Stimulated activated CD4-positive, alpha-beta T cell treated with anti-CD3 and anti-CD28 coated beads, Interleukin-15, amount 100 ng/mL, for 48 hours (primary cell): ENCODE measurements at places on chromosomes 3 and 15.

GRCh38 chr3:86969500-86970189 is 21.3 kb downstream of the VGLL3 start:
- DNase-seq: no peak

DNA sequence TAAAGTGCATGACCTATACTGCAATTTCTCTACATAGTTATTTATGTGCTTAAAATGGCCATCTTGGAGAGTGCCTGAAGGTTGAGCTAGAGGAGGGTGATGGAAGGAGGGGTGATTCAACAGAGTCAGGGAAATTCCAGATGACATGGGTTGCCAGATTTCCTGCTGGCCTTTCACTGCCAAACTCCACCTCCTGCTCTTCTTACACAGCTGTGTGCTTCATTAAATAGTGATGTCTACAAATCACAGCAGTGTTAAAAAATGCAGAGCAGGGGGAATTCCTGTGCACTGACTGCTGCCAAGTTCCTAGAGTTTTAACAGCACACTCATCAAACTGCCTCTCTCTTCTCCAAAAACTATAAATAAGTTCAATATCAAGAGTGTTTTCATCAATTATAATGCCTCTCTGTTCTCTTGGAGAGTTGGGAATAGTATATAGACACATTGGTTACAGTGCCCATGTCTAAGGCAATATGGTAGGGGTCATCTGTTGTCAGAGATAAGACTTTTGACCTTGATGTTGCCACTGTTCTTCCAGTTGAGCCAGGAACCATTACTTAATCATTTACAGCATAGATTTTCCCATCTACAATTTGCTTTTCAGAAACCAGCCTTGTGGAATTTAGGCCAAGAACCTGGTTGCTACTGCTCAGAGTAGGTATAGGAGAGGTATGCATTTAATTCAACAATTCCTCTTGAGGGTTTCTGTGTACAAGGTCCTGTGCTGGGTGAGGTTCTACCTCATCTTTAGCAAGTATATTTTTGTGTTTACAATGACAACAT is 79.6 kb downstream of the TP63 start:
- no peak for DNase-seq

DNA sequence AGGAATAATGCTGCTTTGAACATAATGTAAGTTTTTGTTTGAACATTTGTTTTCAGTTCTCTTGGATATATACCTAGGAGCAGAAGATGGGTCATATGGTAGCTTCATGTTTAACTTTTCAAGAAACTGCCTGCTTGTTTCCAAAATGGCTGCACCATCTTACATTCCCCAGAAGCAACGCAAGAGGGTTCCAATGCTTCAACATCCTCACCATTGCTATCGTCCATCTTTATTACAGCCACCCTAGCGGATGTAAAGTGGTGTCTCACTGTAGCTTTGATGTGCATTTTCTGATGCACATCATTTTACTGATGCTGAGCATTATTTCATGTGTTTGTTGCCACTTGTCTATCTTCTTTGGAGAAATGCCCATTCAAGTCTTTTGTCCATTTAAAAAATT is 46.4 kb upstream of the GATA2 start:
- no peak for DNase-seq

DNA sequence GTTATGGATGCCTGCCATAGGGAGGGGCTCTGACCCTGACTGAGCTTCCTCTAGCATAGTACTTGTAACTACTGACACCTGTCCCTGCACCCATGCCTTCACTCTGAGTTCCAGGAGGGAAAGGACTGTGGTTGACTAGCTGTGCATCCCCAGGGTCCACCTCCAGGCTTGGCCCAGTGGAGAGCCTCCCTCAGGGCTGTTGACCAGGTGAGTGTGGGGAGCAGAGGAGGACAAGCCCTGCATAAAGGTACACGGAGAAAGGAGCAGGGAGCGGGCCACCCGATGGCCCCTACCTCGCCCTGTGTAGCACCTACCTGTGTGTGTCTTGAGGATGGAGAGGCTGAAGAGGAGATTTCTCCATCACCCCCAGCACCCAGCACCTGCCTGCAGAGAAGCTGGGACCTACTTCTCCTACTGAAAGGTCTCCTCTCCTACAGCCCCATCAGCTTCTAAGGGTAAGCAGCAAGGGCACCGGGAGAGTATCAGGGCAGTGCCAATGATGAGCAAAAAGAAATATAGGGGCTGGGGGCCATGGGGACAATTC is 6.7 kb upstream of the LTF start:
- DNase-seq: no peak

DNA sequence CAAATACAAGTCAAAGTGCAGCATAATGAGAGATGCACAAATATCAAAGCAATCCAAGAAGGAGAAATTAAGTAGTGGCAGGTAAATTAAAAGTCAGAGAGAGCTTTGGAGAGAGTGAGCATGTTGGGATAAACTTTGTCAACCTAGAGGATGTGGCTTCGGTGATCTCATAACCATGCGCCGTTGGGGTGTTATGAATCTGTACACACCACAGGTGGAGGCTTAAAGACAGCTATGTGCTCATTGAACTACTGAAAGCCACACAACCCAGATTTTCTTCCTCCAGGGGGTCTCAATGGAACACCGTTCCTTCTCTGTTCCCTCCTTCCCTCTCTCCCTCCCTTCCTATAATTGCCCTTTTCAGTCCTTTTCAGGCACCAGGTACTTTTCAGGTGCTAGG is 52.0 kb downstream of the SUCNR1 start:
- no peak for DNase-seq

DNA sequence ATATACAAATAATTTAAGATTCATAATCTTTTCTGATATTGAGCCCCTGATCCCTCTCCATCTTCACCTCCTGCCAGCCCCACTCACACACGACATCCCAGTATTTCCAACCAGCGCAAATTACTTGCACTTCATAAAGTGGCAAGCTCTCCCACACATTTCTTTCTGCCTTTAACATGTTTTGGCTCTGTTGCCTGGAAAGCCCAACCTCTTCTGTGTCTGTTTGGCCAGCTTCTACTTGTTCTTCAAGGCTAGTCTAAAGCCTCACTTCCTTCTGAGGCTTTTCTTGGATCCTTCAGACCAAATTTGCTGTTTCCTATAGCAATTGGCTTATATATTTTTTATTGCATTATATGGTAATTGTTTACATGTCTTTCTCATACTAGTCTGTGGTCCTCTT is 5.1 kb upstream of the TM6SF1 start:
- DNase-seq: no peak

- no peak for DNase-seq
Observed at GRCh38 chr3:126252373-126252772, 72.0 kb upstream of the ALDH1L1 start.
